Stimulated activated CD8-positive, alpha-beta memory T cell treated with anti-CD3 and anti-CD28 coated beads, Interleukin-4, amount 100 ng/mL, for 48 hours (primary cell): ENCODE measurements at places on chromosomes 13 and 19.

GRCh38 chr13:79226250-79226649, 179.8 kb downstream of the RBM26 start:
- DNase-seq: no peak

DNA sequence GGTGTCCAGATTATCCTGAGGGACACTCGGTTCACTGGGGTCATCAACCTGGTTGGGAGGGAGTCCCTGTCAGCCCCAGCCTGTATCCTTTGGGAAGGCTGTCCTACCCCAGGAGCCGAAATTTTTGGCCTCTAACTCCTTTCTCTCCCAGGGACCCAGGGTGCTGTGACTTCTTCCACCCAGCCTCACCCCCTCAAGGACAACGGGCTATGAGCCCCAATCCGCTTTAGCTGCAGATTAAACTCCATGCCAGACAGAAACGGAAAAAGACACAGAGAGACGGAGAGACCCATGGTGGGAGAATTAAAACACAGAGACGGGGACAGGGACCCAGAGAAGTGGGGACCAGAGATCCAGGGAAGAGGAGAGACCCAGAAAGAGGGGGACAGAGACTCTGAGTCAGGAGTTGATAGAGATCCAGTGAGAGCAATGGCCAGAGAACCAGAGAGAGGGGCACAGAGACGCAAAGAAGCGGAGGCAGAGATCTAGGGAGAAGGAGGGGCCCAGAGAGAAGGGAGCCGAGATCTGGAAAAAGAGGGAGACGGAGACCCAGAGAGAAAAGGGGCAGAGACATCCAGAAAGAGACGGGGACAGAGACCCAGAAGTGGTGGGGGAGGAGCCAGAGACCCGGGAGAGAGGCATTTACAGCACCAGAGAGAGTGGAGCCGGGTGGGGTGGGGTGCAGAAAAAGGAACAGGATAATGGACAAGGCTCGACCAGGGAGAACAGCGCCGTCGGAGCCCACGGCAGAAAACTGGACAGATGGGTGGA, 703 bp downstream of the SLC17A7 start:
- no peak for DNase-seq

DNA sequence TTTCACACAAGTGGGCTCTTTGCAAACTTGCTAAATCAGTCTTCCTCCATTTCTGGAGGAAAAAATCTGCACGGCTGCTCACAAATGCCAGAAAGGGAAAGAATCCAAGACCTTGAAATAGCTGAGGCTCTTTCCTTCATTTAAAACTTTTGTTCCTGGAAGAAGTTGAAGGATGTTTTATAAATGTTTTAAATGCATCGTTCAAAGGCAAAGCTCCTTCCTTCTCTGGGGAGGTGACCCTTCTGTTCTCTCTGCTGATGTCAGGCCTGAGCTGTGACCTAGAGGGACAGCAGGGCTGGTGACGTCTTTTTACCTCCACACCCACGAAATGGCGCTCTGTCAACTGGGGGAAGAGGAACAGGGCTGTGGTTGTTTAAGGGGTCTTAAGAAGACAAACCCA, 376.4 kb upstream of the ZNF507 start:
- DNase-seq: no peak

GRCh38 chr19:39444598-39445195, 685 bp upstream of the SUPT5H start:
- no peak for DNase-seq

GRCh38 chr13:83168590-83168989, 713.7 kb downstream of the SLITRK1 start:
- no peak for DNase-seq

DNA sequence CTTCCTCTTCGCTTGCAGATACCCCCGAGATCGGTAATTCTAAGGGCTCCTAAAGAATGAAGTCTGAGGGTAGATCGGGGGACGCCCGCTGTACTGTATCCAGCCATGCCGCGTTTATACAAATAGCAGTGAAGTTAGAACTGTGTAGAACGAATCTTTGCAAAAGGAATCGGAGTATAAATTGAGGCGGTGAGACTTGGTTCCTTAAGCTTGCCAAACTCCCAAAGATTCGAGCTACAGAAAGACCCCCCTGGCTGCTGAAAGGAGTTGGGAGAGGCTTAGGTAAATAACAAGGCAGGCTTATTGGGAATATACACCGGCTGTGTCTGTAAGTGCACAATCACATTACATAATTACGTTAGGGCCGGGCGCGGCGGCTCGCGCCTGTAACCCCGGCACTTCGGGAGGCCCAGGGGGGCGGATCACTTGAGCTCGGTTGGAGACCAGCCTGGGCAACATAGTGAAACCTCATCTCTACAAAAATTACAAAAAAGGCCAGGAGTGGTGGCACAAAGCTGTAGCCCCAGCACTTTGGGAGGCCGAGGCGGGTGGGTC, 12.2 kb downstream of the TMEM160 start:
- DNase-seq: no peak

- no peak for DNase-seq
Observed at GRCh38 chr13:106568299-106569003, 514 bp upstream of the ARGLU1 start.

DNA sequence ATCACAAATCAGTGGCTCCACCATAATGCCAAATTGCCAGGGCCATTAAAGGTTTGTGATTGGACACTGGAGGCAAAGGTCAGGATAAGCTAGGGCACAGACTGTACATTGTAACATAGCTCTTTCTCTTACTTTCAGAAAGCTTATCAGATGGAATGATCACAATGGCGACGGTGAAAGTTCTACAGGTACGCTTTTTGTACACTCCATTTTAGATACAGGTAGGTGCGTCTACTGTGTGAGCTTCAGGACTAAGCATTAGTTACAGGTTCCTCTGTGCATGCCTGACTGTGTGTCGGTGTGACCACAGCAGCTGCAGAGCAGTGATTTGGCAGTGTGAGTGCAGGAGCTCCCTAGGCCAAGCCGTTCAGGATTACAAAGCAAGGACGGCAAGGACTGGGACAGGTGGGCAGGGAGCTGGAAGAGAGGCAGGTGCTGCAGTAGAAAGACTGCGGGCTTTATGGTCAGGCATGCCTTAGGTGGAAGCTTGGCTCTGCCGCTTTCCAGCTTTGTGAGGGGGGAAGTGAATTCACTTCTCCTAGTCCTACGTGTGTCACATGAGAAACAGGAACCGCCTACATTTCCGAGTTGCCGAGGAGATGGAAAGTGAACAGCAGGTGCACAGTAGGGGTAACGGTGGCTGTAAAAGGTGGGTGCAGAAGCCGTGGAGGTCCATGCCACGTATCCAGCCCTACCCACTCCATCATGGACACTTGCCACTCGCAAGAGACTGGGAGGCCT, 49.6 kb downstream of the MRPL57 start:
- DNase-seq: no peak

- DNase-seq: no peak
Observed at GRCh38 chr19:4401769-4402170, 670 bp upstream of the CHAF1A start.

DNA sequence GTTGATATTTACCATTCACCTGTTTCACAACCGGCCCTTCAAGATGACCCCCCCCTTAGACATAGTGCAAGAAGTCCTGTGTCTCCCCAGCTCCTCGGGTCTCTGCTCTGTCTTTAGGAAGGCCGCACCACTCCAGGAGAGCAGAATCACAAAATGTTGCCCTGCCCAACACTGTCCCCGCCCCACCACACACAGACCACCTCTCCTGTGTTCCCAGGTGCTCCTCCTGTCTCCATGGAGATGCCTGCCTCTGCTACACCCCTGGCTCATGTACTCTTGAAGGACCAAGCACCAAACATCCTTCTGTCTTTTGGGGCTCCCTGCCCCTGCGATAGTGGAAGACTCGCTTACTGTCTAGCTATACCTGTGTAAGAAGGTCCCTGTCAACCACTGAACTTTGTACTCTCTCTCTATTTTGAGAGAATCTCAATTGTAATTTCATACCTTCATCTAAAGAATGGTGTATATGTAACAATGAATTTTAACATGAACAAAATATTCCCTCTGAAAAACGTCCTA, 9.6 kb upstream of the TNFRSF19 start:
- DNase-seq: no peak

- DNase-seq: no peak
Observed at GRCh38 chr19:49637821-49638738, 1.9 kb downstream of the RRAS start.

GRCh38 chr19:5605362-5605761, 17.2 kb downstream of the SAFB2 start:
- no peak for DNase-seq

DNA sequence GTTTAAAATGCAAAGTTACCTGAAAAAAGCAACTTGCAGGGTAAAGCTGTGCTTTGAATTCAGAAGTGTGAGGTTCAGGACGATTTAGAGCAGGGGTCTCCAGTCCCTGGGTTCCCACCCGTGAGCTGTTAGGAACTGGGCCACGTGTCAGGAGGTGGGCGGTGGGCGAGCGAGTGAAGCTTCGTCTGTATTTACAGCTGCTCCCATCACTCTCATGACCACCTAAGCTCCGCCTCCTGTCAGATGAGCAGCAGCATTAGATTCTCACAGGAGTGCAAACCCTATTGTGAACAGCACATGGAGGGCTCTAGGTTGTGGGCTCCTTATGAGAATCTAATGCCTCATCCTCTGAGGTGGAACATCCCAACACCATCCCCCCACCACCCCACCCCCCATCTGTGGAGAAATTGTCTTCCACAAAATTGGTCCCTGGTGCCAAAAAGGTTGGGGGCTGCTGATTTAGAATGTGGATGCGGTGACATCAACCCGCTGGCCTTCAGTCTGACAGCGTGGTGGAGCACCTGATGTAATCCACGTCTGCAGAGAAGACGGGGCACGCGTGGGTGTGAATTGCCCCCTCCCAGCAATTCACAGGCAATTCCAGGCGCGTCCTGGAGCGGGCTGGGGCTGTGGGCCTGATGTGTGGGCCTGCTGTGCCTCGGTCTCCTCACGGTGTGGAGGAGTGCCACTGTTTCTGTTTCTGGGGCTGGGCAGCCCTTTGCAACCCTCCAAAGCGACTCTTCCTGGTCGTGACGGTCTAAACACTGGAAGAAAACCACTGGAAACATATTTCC, 214.0 kb upstream of the SOX1 start:
- no peak for DNase-seq

- DNase-seq: no peak
Observed at GRCh38 chr13:60261432-60262351, 98.0 kb upstream of the DIAPH3 start.

GRCh38 chr19:16206046-16206605, 8.4 kb downstream of the AP1M1 start:
- no peak for DNase-seq

DNA sequence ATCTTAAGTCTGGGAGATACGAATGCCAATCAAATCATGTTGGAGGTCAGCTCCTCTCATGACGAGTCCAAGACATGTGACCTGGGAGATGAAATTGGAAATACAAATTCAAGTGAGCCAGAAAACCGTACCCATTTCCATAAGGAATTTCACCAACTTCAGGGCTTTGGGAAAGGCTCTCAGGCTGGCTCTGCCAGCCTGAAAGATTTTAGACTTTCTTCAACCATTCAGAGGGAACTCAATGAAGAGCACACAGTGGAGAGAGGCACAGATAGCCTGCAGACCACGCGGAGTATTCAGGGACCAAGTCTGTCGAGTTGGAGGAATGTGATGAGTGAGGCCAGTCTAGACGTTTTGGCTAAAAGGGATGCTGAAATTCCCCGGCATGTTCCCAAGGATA, 204.6 kb downstream of the MTUS2 start:
- no peak for DNase-seq

DNA sequence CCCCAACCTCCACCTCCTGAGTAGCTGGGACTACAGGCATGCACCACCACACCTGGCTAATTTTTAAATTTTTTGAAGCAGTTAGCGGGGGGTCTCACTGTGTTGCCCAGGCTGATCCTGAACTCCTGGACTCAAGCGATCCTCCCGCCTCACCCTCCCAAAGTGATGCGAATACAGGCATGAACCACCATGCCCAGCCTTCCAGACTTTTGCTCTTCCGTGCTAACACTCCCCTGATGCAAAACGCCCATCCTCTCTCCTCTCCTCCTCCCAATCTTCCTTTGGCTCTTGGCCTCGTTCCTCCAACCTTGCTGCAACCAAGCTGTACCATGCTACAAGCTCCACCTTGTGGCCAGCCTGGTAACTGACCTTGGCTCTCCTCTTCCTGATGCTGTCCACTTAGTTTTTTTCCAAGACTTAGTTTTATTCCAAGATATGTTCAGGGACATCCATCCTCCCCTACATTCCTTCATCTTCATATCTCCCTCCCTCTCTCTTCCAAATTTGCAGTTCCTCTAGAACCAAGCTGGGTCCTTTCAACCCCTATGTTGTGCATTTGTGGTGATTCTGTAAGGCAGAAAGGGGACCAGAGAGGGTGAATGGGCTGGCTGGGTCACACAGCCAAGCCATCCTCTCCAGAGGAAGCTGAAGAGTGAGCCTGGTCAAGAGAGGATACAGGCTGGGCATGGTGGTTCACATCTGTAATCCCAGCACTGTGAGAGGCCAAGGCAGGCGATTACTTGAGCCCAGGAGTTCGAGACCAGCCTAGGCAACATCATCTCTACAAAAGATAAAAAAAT, 32.8 kb downstream of the TINCR start:
- peak; percentile 70 for DNase-seq

- DNase-seq: no peak
Observed at GRCh38 chr19:53190253-53190652, 2.9 kb downstream of the ZNF665 start.

DNA sequence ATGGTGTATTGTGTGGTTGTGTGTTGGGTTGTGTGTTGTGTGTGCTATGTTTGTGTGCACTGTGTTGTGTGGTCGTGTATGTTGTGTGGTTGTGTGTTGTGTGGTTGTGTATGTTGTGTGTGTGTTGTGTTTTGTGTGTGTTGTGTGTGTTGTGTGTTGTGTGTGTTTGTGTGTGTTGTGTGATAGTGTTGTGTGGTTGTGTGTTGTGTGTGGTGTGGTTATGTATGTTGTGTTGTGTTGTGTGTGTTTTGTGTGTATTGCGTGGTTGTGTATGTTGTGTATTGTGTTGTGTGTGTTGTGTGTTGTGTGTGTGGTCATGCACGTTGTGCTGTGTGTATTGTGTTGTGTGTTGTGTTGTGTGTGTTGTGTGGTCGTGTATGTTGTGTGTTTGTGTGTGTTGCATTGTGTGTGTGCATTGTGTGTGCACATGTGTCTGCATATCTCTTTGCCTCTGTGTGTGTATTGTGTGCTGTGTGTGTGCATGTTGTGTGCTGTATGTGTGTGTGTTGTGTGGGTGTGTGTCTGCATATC, 2.9 kb downstream of the C3 start:
- no peak for DNase-seq

- no peak for DNase-seq
Observed at GRCh38 chr13:111317571-111318345, 2.7 kb upstream of the TEX29 start.

- no peak for DNase-seq
Observed at GRCh38 chr19:50427997-50428425, 4.7 kb upstream of the MYBPC2 start.

GRCh38 chr13:31722673-31723072, 16.7 kb upstream of the RXFP2 start:
- DNase-seq: no peak

- no peak for DNase-seq
Observed at GRCh38 chr19:19192910-19193423, 909 bp downstream of the RFXANK start.
